ENCODE measurements at places on chromosomes 4 and X.

DNA sequence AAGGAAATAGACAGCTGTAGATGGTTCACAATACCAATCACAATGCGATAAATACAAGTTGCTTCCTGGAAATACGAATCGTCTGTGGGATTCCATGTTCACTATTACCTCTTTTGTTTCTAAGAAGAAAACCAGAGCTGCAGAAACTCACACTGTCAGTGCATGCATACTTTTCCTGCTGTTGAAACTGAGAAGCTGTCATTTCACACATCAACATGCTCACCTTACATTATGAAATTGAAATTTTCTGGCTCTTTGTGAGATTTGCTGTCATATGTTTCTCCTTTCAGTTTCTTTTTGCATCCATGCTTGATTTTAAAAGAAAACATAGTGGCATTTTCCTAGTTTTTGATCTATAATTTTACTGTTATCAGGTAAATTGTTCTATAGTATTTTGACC, 418.3 kb upstream of the HTR2C start:
- no peak for DNase-seq

DNA sequence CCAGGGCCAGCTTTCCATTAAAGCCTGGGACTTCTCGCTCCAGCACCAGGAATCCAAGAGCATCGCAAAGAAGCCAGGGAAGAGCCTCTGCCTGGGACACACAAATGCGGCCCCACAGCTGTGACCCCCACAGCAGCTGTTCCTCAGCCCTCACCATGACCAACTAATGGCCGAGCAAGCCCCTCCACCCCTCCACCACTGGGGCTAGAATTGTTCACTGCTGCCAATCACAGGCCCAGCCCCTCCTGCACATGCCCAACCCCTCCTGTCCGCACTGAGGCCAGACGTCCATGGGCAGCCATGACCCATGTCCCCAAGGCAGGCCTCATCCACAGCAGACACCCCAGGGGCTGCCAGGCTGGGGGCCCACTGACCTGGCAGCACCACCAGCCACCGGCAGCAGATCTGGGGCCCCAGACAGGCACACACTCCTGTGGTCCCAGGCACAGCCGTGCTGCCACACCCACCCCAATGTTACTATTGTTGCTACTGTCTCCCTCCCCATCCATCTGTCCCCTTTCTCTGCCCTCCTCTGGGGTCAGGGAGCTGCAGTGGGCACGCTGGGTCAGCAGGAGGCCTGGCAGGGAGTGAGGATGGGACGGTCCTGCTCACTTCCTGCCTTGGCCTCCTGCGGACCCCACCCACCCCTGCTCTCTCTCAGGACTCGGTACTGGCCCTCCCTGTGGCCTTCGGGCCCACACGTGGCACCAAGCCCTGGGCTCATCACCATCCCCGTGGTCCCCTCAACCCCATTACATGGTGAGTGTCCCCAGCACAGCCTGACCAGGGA, 56.0 kb downstream of the ZFYVE28 start:
- no peak for DNase-seq

DNA sequence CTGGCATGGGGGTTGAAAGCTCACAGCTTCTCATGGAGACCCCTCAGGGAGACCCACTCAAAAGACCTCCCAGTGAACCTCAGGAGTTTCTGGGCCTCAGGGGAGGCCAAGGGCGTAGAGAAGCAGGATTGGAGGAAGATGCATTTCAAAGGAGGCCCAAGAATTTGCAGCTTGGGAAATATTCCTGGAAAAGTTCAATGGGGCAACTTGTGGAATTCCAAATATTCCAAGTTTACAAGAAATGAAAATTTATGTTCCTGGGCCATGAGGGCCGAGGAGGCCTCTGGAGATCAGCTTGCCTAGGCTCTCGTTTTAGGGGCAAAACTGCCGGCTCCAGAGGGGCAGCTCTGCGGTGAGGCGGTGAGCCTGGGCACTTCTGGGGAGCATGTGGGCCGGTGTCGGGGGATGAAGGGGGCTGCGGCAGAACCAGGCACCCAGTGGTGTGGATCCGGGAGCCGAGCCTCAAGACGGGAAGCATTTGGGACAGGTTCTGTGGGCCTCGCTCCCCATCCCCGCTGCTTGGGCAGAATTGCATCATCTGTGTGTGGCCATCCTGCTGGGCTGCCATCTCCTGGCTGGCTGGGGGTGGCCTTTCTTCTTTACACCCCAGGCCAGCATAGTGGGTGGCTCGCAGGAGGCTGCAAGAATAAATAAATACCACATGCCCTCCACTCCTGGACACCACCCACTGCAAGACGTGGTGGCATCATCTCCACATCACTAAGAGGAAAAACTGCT, 54.6 kb upstream of the GPR78 start:
- no peak for DNase-seq

GRCh38 chr4:189202869-189203271, 737.8 kb upstream of the FRG1 start:
- DNase-seq, result no peak

DNA sequence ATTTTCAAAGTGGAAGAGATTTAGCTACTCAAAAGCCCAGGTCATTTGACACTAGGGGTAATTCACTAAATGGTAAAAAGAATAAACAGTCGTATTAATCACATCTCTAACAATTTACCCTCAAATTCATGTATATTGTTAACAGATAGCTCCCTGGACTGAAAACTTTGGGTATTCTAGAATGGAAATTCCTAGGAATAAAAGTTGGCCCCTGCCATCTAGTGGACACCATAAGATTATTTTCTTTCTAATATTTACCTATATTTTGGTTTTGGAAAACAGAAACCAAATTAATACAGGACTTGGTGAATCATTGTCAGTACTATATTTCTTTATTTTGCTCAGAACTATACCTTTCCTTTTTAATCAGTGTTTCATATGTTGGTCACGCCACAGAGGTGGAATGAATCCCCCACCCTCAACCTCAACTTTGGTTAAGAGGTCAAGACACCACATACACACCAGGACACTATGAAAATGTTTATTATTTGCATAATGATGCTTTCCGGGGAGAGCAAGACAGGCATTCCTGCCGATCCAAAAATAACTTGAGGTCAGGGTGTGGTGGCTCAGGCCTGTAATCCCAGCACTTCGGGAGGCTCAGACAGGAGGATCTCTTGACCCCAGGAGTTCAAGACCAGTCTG, 96.2 kb upstream of the APOOL start:
- DNase-seq, result no peak

- DNase-seq, result no peak
Measured at GRCh38 chr4:109022961-109023360, 260.1 kb upstream of the ETNPPL start.

DNA sequence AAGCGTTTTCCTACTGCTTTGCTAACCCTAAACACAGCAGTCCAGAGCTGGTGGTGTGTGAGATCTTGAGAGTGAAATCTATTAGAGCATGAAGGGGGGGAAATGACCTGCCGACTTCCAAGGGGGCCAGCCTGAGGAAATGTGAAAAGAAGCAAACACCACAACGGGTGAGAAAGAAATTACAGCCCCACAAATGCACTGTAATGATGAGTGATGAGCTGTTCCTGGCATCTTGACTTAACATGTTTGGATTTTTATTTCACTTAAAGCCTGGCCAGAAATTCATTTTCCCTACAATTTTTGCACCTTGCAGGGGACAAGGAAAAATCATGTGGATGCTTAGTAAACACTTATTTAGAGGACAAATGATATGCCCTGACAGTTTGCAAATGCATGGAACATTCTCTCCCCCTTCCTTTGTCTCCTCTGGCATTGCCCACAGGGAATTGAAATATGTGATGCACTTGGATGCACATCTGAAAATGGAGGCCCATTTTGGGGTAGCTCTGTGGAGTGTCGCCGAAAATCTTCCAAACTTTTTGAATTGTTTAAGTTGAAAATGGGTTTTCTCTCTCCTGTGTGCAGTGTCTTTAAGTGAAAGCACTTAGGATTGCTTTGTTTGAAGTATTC, 84.3 kb upstream of the TMEM150C start:
- DNase-seq, result no peak

- DNase-seq, result no peak
Measured at GRCh38 chrX:96707804-96708203, 23.2 kb downstream of the DIAPH2 start.

DNA sequence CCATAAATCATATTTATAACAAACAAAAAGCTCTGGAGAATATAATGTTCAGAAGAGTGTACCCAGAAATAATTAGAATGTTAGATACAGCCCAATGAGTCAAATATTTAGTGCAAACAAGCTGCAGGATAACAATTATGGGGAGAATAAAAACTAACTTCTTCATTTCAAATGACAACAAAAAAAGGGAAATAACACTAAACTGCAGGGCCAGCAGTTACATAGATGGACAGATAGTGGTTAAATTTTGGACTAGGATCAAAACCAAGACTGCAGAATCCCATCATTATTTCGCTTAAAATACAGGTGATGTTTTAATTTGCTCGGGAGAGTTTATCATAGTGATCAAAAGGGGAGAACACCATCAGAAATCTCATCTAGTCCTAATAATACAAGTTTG, 617 bp upstream of the GPR34 start:
- no peak for DNase-seq
